ENCODE measurements at places on chromosomes 6 and 20. TPM values are rescaled to one million over a fixed set of nuclear protein-coding genes. Genes with fewer than 3 reads are reported as not detected.

TMC2 gene
- total RNA-seq, result not detected

AGER gene
- total RNA-seq, result 0.26 TPM

TGM3 gene
- total RNA-seq, result not detected

CNPY3 gene
- 41.7 TPM for total RNA-seq

ASIP gene
- not detected for total RNA-seq

HSPA1L gene
- 1.9 TPM for total RNA-seq

SMPDL3A gene
- 2.4 TPM for total RNA-seq

C6orf163 gene
- total RNA-seq, result 0.56 TPM

AKAP12 gene
- 309 TPM for total RNA-seq

WFDC5 gene
- not detected for total RNA-seq

GPSM3 gene
- total RNA-seq, result 7.1 TPM

GRM4 gene
- total RNA-seq, result not detected

GSTA3 gene
- total RNA-seq, result not detected

FITM2 gene
- total RNA-seq, result 9.8 TPM

BPIFB1 gene
- not detected for total RNA-seq

Data from pulmonary artery endothelial cell (primary cell).